ENCODE measurements at places on chromosomes 2 and 18.
A peak's percentile ranks its signal among the peaks of the same experiment; 100 is the strongest.

- no peak for DNase-seq
These were observed 360.3 kb downstream of the CLIP4 start for GRCh38 chr2:29475499-29475898.

- DNase-seq: no peak
These were observed 120.8 kb downstream of the RHBDD1 start for GRCh38 chr2:226956659-226957058.

GRCh38 chr2:210553373-210553772 lies 3.0 kb upstream of the CPS1 start:
- peak; percentile 16 for DNase-seq

- no peak for DNase-seq
These were observed 816.4 kb downstream of the SOCS6 start for GRCh38 chr18:71105078-71105819.

GRCh38 chr2:81007104-81007503 lies 702.6 kb upstream of the LRRTM1 start:
- no peak for DNase-seq

- peak; percentile 86 for DNase-seq
These were observed 83.0 kb upstream of the ZNF532 start for GRCh38 chr18:58781627-58782194.

DNA sequence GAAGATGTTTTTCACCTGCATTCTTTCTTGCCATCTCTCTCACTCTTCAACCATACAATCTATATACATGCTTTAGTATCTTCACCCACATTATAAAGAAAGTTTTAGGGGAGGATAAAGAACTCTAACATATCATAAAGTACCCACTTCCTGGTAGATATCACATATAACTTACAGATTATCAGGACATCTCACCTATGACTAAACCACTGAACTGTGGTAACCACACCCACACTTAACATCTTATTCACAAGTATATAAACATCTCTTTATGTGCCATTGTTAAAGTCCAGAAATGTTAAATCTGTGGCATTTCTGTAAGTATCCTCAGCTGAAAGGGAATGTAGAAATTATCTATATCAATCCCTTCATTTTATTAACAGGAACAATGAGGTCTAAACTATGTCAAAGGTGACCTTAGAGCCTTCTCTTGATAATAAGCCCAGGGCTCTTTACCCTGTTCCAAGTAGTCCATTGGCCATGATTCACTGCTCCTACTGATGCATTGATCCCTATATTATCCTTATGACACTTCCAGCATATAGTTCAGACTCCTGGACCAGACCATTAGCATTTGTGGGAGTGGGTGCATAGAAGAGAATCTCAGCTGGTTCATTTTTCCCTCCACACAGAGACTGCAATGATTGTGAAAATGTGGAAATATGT lies 182.4 kb downstream of the SUCLG1 start:
- DNase-seq: no peak

DNA sequence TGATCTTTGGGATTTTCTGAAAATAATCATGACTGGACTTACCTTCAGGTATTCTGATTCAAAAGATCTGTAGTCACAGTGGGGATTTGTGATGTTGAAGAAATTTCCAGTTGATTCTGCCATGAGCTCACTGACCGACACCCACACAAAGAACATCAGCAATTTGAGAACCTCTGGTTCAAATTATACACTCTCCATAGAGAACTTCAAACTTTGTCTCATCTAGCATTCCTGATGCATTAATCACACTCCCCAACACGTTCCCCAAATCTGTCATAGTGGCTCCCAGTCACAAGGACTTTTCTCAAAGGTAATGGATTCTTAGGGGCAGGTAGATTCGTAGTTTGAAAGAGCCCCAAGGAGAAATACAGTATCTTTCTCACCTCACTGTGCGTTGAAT lies 584.3 kb downstream of the FBXO15 start:
- no peak for DNase-seq

GRCh38 chr2:77866661-77867060 lies 344.5 kb upstream of the LRRTM4 start:
- no peak for DNase-seq

DNA sequence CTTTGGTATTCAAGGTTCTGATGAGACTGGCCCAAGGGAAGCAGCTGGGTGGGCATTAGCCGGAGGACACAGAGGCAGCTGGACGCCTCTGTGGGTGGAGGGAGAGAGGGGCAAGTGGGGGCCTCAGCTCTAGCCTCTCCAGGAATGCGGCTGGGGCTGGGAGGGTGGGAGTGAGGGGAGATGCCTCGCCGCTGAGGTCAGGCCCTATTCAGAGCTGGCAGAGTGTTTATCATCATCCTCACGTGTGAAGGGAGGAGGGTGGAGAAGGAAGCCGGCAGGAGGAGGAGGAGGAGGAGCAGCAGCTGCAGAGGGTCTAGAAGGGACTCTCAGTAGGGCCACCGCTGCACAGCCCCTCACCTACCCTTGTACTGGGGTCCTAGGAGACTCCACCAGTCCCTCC lies 43.1 kb downstream of the TNS1 start:
- no peak for DNase-seq

DNA sequence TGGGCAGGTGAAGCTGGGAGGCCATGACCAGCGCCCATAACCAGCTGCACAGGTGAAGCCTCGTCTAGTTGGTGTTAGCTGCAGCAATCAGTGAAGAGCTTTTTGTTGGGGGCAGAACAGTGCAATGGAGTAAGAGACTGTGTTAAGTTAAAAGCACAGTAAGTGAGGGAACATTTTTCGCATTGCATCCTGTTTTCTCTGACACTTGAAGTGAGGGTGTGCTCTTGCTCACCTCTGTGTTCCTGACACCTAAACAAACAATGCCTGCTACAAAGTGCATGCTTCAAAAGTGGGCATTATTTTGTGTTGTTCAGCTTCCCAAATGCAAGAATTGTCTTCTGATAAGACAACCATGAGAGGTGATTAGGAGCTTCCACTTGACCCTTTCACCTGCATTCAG lies 324.0 kb upstream of the ACVR2A start:
- no peak for DNase-seq

DNA sequence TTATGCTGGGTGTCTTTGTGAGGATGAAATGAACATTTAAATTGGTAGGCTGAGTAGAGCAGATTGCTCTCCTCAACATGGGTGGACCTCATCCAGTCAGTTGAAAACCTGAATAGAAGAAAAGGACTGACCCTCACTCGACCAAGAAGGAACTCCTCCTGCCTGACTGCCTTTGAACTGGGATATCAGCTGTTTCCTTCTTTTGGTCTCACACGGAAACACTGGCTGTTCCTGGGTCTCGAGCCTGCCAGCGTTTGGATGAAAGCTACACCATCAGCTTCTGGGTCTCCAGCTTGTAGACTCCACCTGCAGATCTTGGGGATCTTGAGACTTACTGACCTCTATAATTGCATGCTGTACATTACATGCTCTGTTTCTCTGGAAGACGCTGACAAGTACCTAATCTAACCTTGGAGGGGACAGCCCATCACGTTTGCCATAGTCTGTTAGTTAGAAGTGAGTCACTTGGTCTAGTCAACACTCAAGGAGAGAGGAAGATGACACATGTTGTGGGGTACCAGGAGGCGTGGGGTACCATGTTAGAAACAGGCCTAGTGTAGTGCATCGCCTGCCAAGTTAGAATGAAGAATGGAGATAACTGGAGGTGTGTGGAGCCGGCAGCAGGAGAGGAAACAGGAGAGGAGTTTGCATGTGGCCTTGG lies 267.0 kb downstream of the MREG start:
- DNase-seq: no peak

DNA sequence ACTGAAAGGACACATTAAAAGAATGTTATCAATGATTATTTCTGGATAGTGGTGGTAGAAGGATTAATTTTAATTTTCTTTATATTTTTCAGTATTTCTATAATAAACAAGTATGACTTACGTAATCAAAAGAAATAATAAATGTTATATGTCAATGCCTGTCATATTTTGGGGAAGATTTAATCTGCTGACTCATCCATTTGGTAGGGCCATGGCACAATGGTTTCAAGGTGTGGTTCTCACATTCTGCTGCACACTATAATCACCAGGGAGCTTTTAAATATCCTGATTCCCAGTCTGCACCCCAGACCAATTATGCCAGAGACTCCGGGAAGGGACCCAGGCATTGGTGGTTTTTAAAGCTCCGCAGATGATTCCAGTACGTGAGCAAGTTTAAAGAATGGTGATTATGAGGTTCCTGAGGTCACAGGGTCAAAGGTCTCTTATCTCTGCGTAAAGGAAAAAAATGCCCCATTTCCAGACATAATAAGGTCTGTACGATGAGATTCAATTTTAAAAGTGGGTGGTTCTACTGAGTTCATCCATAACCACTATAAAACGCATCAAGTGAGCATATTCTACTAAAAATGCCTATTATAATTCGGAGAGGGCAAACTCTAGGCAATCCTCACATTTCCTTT lies 27.2 kb downstream of the WIPF1 start:
- no peak for DNase-seq

- peak; percentile 10 for DNase-seq
These were observed 24.3 kb downstream of the NCOA1 start for GRCh38 chr2:24515335-24515734.

GRCh38 chr2:200159357-200159707 lies 147.2 kb upstream of the SPATS2L start:
- peak; percentile 24 for DNase-seq

DNA sequence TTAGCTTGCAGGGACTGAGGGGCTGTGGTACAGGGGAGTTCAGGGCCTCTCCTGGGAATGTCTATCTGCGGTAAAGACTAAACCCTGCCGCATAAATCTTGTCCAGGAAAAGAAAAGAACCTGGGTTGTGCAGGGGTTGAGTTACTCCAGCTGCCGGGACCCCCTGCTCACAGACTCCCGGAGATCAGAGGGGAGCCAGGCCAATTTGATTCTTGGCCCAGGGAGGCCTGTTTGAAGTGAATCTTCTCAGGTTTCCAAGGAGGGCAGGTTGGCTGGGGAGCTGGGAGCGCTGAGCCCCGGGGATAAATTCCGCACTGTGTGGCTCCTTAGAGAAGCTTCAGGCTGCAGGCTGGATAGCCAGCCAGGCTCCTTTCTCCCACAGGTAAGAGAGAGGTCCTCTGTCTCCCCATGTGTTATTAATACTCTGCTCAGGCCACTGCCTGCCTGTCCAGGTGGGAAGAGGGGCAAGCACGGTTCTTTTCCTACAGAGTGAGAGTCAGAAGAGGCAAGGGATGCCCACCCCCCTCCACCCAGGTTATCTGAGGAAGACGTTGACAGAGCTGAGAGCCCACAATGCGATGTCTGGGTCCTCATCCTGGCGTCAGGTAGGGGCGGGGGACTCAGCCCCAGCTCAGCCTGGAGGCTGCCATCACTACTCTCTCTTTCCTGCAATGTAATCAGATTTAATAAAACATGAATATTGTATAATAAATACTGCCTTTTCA lies 82.7 kb downstream of the LONRF2 start:
- DNase-seq: no peak

- no peak for DNase-seq
These were observed 9.2 kb downstream of the PTMA start for GRCh38 chr2:231717281-231718171.

DNA sequence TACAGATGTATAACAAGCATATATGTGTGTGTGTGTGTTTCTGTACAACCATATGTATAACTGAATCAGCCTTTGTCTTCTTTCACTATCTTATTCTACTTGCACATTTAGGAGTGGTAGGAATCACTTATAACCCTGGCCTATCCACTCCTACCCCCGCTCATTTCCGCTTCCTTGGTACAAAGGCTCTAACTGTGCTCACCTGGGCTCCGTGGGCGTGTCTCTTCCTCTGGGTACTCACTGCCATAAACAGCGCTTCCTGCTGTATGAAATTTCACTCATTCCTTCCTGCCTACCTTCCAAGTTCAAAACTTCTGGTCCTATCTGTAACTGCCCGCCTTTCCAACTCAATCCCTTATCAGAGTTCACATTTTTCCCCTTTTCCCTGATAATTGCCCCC lies 815.5 kb downstream of the EPHA4 start:
- DNase-seq: no peak

GRCh38 chr2:43637030-43637803 lies at the start of gene PLEKHH2:
TSS of gene PLEKHH2 (plus strand) at chr2:43637260. CDS start at chr2:43644674, 7,414 bp downstream.
- peak; percentile 98 for DNase-seq

DNA sequence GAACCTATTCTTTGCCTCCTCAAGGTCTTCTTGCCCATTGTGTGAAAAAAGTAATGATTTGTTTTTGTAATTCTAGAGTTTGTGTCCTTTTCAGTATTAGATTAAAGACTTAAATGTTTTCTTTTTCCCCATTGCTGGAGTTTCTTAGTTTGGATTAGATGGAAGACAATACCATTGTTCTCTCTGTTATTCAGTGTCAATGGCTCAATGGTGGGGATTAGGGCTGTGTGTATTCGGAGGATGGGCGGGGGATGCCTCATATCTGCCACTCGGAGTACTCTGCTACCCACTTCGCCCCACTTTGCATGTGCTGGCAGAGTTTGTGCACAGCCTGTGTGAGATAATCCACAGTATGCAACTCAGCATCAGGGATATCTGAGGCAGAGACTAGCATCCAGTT lies 90.1 kb downstream of the KLHL29 start:
- no peak for DNase-seq

- DNase-seq: no peak
These were observed 141.7 kb upstream of the ACVR2A start for GRCh38 chr2:147703171-147703570.

- no peak for DNase-seq
These were observed 114.8 kb upstream of the SERTAD2 start for GRCh38 chr2:64768491-64769005.

DNA sequence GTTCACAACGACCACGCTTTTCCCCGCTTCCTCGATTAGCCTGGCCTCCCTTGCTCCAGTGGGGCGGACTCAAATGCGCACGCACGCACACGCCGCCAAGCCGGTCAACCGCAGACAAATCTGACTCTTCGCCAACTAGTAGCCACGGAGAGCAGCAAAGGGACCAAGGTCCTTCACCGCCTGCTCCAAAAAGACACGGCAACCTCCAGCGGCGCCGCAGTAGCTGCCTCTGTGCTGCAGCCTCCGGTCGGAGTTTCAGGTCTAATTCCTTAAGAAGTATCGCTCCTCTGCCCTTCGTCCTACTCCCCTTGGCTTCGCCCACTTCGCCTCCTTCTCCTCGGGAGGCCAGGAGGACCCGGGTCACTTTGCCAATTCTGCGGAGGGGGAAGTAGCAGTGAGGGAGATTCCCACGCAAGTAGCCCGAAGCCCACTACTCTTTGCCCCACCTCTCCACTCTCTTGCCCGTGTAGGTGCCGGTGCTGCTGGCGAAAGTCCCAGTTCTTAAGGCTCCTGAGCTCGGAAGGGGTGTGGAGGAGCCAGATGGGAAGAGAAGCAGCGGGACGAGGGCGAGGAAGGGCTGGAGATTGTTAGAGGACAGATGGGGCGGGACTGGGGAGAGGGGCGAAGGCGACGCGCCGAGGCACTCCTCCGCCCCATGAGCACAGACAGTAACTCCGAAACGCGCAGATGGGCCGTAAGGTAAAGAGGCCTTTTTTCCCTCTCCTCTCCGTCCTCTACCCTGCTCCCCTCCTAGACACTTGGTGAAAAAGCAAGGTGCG lies 615 bp downstream of the AKAIN1 start:
- no peak for DNase-seq
